CD4-positive, alpha-beta T cell treated with Interleukin-2 at 100 ng/mL for 4 hours (primary cell): ENCODE measurements at places on chromosomes 2 and 18.

- no peak for DNase-seq
Measured at GRCh38 chr18:31097666-31098065, 4.6 kb downstream of the DSC2 start.

DNA sequence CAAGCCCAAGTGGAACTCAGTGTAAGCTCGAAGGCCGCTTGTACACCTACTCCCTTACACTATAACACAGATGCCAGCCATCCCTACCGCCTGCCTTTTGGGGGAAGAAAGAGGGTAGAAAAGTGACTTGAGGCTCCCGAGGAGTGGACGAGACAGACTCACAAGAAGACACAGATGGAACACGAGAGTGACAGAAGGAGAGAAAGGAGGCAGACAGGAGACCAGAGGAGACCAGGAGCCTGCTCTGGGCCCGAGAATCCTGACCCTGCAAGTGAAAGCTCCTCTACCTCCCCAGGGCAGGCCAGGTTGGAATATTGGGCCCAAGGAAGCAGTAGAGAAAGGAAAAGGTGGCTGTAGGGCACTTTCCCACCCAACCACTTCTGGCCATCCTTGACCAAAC is 23.4 kb upstream of the TNS1 start:
- DNase-seq = no peak

DNA sequence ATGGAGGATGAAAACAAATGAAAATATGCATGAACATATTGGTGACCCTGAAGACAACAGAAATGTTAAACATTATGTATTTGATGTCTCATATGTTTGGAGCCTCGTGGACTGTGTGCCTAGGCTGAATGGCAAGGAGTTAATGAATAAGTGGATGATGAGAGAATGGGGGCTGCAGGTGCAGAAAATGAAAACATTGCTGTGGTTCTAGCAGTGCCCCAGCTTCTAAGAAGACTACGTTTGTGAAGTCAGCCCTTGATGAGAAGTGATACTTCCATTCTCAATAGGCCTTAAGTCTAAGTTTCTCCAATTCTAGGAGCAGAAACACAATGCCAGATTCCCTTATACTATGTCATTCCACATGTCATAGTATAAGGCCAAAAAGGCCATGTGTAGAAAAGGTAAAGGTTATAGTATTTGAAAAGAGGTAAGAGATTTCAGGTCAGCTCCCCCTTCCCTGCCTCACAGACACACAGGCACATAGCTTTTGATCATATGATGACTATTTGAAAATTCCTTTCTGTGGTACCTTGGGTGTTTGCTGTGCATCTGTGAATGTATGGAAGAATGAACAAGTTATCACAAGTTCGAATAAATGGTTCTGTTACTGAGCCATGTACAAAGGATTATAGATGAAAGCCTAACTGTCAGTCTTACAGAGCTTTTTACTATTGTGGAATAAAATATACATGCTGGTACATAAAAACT is 280.8 kb downstream of the SETBP1 start:
- no peak for DNase-seq

DNA sequence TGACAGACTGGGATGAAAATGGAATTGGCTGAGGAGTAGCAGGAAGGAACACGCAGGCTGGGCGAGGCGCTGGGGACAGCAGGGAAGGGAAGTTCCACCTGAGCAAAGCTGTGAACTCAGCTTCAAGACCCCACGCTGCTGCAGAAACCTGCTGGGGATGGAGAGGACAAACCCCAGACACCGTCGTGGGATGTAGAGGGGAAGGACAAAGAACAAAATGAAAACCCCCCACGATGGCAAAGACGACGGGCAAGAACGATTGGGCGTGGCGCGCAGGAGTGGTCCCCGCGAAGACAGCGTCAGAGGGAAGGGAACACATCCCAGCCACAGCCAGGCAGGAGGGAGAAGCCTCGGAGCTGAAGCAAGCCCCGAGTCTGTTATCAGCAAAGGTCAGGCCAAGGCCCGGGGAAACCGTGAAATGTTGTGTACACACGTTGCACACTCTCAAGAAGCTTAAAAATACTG is 222.9 kb downstream of the NDUFA10 start:
- DNase-seq = no peak

GRCh38 chr2:85551698-85552678 is 9.3 kb downstream of the GGCX start:
- DNase-seq = peak; percentile 93

- DNase-seq = no peak
Measured at GRCh38 chr18:54386043-54386442, 28.3 kb downstream of the C18orf54 start.

GRCh38 chr2:145226901-145227300 is 707.0 kb upstream of the ZEB2 start:
- DNase-seq = no peak
